ENCODE measurements at places on chromosomes 4 and X. TPM values are rescaled to one million over a fixed set of nuclear protein-coding genes. Genes with fewer than 3 reads are reported as not detected.

GRCh38 chr4:47718696-47719095 lies 119.2 kb downstream of the CORIN start:
- DNase-seq = no peak

DNA sequence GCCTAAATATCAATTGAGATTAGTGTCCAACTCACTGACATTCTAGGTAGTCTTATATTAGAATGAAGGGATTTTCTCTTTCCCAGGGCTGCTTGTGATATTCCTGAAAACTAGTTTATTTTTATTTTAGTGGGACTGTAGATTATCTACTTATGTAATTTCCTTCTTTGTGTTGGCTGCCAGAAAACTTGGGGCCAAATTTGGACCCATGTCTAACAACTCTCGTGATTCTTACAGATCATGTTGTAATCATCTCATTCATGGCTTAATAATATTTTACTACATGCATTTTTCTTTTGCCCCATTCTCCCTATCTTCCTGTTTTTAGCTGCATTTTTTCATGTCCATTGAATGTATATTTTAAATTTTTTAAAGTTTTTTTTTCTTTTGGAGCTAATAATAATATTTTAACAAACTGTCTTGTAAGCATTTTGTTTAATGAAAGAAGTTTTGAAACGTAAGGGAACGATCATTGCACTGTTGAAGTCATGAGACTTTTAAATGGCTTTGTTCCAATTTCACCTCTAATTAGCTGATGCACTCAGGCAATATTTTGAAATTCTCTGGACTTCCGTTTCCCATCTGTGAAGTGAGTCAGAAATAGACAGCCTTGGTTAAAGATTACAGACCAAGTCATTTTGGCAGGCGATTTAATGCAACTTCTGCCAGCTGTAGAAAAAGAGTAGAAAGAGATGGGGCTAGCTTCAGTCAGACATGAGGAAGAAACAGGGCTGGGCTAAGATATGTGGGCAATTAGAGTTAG lies 14.3 kb upstream of the TDO2 start:
- no peak for DNase-seq

GRCh38 chrX:19846995-19847790 lies 40.2 kb downstream of the SH3KBP1 start:
- no peak for DNase-seq

DNA sequence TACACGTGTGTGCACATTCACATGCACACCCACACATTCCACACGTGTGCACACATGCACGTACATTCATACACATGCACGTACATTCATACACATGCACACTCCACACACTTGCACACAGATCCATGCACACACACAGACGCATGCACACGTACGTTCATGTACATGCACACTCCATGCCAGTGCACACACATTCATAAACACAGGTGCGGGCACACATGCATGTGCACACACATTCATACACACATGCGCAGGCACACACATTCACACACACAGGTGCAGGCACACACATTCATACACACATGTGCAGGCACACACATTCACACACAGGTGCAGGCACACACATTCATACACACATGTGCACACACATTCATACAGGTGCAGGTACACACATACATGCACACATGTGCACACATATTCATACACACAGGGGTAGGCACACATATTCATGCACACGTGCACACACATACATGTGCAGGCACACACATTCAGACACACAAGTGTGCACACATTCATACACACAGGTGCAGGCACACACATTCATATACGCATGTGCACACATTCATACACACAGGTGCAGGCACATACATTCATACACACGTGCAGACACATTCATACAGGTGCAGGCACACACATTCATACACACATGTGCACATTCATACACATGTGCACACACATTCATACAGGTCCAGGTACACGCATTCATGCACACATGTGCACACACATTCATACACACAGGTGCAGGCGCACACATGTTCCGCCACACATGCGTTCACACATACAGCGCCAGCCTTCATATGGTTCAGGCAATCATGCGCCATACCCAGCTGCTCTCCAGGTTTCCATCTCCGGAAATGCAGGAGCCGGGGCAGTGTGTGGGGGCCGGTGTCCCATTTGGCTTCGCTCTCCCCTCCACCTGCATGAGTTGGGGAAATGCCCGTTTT lies 124.8 kb downstream of the HMX1 start:
- no peak for DNase-seq

DNA sequence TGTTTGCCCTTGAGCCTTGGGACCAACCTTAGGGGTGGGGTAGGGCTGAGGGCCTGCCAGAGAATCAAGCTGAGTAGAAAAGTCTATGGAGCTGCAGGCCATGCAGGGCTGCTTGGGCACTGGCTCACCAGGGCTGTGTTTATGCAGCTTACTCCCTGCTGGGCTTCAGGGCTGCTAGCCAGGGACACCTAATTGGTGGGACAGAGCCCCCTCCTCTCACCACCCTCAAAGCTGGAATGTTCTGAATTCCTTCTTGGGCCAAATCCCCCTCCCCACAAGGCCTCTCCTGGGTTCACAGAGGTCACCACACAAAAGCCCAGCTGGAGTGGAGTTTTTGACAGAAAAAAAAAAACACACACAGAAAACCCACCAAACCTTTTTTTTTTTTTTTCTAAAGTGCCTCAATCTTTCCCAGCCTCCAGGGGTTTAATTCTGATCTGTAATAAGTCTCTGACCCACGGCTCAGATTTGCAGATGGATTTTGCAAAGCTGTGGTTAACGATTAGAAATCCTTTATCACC lies at the start of gene CLDN2:
CLDN2 (plus strand) TSS at position 471 of the 521 bp plus-strand sequence. CDS start 7,827 bp downstream, outside the sequence.
- DNase-seq = no peak

DNA sequence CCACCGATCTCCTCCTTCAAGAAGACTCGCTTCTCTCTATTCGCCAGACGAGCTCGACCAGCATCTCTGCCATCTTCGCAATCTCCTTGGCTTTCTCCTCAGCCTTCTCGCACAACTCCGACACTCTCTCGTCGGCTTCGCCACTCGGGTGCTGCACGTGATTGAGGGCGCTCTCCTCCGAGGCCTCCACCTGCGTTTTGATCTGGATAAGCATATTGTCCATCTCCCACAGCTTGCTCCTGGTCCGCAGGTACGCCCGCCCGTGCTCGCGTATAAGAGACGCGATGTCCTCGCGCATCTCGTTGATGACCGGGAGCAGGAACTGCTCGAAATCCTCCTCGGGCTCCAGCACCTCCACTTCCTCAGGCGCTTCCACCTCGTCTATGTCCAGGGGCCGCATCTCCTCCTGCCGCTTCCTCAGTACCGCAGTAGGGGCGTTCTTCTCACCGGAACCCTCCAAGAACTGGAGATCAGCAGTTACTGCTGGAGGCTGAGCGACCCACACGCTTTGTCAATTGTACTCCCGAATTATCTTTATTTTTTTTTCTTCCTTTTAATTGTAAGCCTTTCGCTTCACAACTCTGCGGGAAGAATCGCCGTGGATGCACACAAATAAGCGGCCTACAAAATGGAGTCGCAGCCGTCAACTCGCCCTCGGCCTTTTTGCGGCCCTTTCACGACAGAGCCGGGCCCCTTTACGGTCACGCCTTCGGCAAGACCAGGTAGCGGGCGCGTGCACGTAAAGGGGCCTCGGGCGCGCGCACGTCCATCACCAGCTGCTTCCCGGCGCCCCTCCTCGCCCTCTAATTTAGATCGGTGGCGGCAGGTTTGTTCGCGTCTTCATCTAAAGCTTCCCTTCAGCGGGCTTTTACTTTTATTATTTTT lies at the start of gene MRFAP1L1:
MRFAP1L1 (minus strand) TSS at position 636 of the 885 bp plus-strand sequence; CDS start at position 400, 236 bp downstream.
- peak; percentile 98 for DNase-seq

GRCh38 chrX:53116101-53116500 lies 22.2 kb downstream of the KANTR start:
- peak; percentile 10 for DNase-seq

DNA sequence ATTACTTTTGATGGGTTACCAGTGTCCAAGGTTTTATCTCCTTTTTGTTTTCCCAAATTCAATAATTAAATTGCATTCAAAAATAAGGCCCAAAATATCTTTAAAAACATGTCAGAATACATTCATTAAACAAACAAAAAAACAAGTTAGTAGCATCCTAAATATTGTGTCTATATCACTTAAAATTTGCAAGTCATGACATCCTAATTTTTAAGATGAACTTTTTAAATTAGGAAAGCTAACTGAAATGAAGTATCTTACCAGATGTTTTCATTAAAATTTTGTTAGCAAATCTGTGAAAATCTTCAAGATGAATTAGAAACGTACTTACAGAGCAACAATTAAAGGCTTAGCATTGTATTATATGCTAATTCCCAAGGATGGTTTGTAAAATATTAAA lies 962 bp upstream of the CFAP299 start:
- no peak for DNase-seq

DNA sequence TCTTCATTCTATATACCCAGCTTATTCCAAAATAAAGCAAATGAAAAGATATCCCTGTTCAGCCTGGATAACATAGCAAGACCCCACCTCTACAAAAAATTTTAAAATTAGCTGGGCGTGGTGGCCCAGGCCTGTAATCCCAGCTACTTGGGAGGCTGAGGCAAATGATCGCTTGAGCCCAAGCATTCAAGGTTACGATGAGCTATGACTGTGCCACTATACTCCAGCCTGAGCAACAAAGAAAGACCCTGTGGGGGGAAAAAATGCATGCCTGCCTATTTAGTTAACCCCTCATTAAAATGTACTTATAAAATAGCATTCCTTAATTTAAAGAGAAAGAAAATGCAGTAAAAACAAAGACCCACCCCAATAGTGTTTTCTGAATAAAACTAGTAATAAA lies 9.3 kb downstream of the PRSS12 start:
- no peak for DNase-seq

- no peak for DNase-seq
Observed at GRCh38 chr4:76095568-76095967, 21.1 kb downstream of the ART3 start.

GRCh38 chr4:147942729-147943128 lies 210.8 kb downstream of the ARHGAP10 start:
- no peak for DNase-seq

DNA sequence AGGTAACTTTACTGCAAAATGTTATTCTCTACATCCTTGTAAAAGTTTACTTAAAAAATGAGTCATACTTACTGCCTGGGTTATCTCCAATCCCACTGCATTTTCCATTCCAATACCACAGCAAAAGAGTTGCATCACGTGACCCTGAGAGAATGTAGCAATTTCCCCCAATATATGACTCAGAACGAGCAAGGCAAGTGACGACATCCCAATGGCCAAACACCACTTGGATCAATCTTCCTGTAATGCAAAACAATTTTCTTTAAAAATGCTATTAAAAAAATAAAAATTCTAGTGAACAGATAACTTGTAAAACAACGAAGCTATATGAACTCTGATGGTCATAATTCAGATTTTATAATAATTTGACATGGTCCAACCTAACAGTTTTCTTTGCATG lies 224.3 kb downstream of the DCLK2 start:
- no peak for DNase-seq

GRCh38 chr4:22498866-22499265 lies 17.0 kb downstream of the ADGRA3 start:
- no peak for DNase-seq

- DNase-seq = no peak
Observed at GRCh38 chr4:37567836-37568235, 118.3 kb downstream of the RELL1 start.

GRCh38 chrX:151183912-151184565 lies 7.7 kb downstream of the GPR50 start:
- DNase-seq = no peak

DNA sequence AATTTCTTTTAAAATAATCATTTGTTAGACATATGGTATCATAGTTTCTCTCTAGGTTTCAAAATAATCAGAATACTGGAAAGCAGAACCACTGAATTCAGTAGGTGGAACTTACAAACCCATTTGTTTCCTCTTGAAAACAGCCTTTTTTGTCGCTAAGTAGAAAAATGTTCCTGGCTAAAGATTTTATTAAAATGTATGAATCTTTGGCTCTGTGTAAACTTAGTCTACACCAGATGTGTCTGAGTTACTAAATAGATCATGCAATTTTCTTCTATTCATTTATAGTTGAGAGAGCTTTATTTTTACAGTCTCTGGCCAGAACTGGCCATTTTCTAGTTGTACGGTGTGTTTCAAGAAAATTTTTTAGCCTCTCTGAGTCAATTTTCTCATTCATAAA lies 1.0 kb downstream of the CYSLTR1 start:
- DNase-seq = no peak

- no peak for DNase-seq
Observed at GRCh38 chrX:102077426-102077825, 48.1 kb upstream of the TCEAL2 start.

- no peak for DNase-seq
Observed at GRCh38 chr4:85784947-85785346, 310.0 kb downstream of the ARHGAP24 start.

DNA sequence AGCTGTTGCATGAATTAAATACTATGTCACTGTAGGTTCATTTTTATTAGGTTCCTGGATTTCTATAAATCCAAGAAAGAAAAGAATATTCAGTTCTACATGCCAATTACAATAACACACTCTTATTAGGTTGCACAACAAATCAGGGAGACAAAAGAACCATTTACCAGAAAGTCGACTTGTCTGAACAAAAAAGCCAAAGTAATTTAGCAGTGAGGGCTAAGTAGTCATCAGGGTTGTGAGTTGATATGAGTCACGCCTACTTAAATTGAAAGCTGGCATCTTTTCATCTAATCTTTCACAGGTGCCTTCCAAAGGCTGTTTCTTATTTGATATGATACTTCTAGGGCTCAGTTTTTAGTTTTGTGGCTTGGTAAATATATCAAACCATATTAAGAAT lies 25.4 kb upstream of the GNRHR start:
- DNase-seq = no peak

GRCh38 chr4:152784490-152785350 lies 5.0 kb downstream of the ARFIP1 start:
- no peak for DNase-seq

- no peak for DNase-seq
Observed at GRCh38 chr4:119053245-119053644, 82.4 kb upstream of the MYOZ2 start.

DNA sequence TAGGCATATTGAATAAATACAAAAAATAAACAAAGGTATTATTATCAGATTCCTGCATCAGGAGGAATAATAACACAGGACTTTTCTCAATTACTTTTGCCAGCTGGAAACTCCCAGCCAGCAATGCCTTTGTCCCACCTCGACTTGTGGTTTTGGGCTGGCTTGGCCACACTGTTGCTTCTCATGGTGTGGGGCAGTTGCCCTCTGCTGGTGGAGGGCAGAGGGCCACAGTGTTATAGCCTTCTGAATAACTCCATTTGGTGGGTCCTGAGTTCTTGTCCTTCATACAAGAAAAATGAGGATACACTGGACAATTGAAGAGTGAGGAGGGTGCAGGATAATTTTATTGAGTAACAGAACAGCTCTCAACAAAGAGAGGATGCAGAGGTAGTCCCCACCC lies 1206.0 kb upstream of the ADGRL3 start:
- DNase-seq = no peak

GRCh38 chr4:3360777-3361176 lies 68.0 kb downstream of the RGS12 start:
- no peak for DNase-seq

P2RY8 gene
- polyA plus RNA-seq = 3.2 TPM

IL3RA gene
- polyA plus RNA-seq = 15.2 TPM

ZCCHC12 gene
- polyA plus RNA-seq = not detected

MAMLD1 gene
- polyA plus RNA-seq = 2.7 TPM

TMEM31 gene
- not detected for polyA plus RNA-seq

THAP9 gene
- 1.9 TPM for polyA plus RNA-seq

MTTP gene
- 0.23 TPM for polyA plus RNA-seq
